NCI-H2081 treated with DMSO at 0.1 percent for 48 hours (cell line): ENCODE measurements at places on chromosomes 3 and 15.

DNA sequence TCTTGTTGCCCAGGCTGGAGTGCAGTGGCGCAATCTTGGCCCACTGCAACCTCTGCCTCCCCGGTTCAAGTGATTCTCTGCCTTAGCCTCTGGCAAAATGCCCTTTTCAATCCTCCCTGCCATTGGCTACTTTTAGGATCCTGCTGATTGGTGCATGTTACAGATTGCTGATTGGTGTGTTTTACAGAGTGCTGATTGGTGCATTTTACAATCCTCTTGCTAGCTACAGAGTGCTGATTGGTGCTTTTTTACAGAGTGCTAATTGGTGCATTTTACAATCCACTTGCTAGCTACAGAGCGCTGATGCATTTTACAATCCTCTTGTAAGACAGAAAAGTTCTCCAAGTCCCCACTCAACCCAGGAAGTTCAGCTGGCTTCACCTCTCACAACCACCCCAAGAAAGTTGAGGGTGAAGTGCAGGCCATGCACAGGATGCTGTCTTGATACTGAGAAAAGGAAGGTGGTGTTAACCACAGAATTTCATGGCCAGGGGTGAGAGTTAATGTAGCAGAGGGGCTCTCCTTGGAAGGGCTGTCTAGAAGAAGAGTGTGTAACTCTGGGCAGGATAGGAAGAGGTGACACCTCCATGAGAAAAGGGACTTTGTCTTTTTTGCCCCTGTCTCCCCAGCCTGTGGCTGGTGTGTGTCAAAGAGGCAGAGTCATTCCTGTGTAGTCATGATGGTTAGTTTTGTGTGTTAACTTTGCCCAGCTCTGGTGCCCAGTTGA, 145.9 kb downstream of the APBA2 start:
- no peak for DNase-seq

DNA sequence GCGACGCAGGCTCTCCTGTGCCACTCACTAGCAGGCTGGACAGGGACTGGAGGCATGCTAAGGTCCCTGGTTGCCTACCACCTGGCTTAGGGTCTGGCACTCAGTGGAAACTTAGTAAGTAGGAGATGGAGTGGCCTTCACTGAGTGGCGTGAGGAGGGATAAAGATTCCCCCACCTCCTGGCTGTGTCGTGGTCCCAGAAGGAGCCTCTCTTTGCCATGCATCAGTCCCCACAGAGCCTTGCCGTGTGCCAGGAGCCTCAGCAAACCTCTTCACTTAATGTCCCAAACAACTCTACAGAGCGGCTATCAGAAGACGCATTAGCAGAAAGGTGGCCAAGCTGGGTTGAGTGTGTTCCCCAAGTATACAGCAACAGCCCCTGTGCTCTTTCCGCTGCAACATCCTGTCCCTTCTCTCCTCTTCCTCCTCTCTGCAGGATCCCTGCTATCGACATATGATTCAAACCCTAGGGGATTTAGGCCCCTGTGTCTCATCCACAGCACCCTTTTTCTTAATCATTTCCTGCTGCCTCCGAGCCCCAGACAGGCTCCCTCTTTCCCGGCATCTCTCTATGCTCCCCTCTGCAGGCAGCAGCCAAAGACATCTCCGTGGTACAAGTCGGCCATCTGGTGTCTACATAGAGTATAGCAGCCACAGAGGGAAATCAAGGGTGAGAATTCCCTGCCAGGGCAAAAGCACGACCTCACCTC, 66.7 kb downstream of the SLC6A1 start:
- DNase-seq, result no peak

GRCh38 chr3:36697229-36698001, 66.9 kb downstream of the DCLK3 start:
- DNase-seq, result no peak

- no peak for DNase-seq
Measured at GRCh38 chr3:108940568-108941263, 13.0 kb downstream of the GUCA1C start.

- peak; percentile 96 for DNase-seq
Measured at GRCh38 chr3:116394365-116394764, 50.9 kb downstream of the LSAMP start.

- DNase-seq, result no peak
Measured at GRCh38 chr3:15361494-15362214, 29.3 kb upstream of the SH3BP5 start.

DNA sequence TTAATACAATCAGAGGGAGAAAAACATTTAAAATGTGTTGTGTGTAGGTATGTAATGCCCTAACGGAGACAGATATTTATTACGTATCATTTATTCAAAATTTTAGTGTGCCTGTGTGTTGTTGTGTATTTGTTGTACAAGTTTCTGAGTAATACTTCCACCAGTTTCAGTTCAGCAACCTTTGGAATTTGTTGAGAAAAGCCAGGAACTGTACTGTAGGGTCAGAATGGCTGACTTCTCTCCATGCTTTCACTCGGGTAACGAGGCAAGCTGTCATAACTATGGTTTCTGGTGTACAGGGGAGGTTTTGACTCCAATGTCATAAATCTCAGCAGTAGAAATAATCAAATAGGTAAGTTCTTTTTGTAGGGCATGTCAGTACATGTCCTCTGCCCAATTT, 23.8 kb upstream of the CNTN6 start:
- DNase-seq, result no peak

- no peak for DNase-seq
Measured at GRCh38 chr3:115251509-115251908, 104.4 kb upstream of the ZBTB20 start.

- DNase-seq, result no peak
Measured at GRCh38 chr3:50950591-50950990, 275.9 kb downstream of the DOCK3 start.

DNA sequence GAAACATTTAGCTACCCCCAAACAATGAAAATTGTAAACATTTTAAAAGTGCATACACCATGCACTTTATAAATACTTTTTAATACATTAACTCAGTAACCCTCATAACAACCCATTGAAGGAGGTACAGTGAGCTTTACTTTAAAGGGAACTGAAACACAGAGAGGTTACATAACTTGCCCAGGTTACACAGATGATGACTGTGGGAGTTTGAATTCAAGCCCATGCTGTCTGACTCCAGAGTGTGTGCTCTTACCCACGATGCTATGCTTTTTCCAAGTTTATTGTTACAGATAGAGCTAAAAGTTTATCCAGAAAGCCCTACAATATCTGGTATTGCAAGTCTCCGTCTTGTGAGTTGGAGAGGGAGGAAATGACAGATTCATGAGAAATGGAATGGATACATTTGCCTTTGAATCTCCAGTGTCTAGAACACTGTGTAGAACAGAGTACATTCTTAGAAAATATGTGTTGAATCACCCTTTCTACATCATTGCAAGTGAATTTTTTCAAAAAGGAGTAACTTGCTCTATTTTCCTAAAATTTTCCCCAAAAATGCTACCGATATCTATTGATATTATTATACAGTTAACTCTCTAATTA, 428.3 kb downstream of the NAALADL2 start:
- no peak for DNase-seq

- DNase-seq, result no peak
Measured at GRCh38 chr3:71873093-71873611, 88.2 kb upstream of the PROK2 start.

DNA sequence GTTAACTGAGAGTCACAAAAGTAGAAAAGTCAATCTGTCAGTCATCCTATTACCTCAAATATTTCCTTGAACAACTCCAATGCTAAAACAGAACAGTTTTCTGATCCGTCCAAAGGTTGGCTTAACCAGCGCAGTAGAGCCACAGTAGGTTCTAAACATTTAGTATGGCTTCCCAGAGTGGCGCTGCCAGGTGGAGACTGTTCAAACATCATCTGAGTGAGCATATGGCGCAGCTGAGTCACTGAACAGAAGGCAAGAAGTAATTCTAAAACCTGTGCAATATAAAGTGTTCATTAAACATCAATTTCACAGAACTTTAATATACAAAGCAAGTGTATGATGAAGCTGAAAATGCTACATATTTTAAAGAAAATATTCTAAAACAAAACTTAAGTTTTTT, 19.9 kb downstream of the CIP2A start:
- DNase-seq, result no peak

DNA sequence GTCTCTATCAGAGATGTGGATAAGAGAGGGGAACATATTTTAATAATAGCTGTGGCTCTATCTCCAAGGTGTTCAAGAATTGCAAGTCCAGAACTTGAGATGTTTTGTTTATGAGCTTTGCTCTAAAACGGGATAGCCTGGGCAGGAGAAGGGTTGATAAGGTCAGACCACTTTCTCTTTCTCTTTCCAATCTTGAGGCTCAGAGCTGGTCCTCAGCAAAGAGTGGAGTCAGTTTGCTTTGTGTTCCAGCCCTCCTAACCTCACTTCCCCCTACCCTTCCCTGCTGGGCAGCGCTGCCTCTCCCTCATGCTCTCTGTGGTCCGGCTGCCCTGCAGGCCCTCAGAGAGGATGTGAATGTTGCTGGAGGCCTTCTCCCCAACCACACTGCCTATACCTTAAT, 13.8 kb downstream of the KLHL6 start:
- no peak for DNase-seq

DNA sequence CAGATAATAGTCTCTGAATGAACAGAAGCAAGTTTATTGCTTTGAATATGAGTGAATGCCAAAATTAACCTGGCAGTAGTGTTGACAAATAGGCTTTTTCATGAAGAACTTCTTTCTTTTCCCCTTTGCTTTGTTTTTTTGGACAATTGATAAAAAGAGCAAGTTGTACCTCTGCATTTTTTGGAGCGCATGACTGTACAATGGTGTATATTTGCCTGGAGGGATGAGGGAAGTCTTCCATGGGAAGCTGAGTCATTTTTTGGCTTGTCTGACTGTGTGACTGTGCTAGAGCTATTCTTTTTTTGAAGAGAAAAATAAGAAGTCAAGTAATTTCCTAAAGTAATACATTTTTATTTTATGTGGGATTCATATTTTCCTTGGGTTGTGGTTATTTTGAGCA, 186.9 kb downstream of the KLHL25 start:
- no peak for DNase-seq

GRCh38 chr3:50591196-50591741, 20.3 kb downstream of the CISH start:
- DNase-seq, result no peak

DNA sequence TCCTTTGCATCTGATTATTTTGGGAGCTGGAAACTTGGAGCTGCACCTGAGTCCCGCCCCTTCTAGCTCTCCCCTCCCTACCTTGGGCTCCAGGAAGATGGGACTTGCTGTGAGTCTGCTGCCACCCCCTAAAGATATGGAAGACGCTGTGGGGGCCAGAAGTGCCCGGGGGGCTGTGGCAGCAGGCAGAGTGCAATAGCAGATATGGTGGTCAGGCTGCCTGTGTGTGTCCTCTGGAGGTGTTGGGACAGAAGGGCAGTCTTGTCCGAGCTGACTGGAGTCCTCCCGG, 485 bp downstream of the PAK6 start:
- DNase-seq, result no peak

DNA sequence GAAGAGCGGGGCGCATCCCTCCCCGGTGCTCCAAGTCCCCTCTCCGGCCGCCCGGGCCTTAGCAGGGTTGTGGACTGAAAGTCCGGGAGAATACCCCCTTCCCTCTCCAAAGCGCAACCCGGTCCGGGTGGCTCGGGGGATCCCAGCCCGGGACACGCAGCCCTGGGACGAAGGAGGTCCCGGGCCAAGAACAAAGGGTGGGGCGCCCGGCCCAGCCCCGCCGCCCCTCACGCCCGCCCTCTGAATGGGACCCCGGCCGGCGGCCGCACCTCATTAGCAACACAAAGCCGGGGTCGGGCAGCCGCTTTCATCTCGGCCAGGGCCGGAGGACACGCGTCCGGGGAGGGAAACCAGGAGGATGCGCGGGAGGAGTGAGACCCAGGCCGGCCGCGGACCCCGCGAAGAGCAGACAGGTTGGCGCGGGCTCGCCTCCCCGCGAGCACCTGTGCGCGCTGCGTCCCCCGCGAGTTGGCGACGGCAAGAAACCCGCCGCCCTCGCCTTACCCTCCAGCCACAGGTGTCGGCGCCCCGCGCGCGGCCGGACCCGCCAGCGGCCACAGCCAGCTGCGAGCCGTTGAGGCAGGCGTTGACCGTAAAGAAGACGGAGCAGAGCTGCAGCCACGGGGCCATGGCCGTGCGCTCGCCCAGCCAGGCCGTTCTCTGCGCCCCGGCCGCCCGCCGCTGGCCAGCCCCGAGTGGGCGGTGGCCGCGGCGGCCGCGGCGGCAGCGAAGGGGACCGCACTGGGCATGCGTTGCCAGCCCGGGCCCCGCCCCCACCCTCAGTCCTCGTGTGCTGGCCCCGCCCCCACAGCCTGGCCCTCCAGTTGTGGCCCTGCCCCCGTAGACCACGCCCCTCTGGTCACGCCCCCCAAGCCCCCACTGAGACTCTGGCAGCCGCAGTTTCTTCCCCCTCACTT, at the start of gene IL17RD:
Gene IL17RD (minus strand): TSS at position 697 of the 917 bp plus-strand sequence. CDS start 67 bp downstream, at position 630.
- DNase-seq, result no peak

- no peak for DNase-seq
Measured at GRCh38 chr3:99468918-99469317, 169.5 kb upstream of the COL8A1 start.

GRCh38 chr3:64184621-64185020, 40.6 kb downstream of the PRICKLE2 start:
- no peak for DNase-seq

GRCh38 chr3:16402451-16402850, 111.0 kb downstream of the RFTN1 start:
- no peak for DNase-seq

DNA sequence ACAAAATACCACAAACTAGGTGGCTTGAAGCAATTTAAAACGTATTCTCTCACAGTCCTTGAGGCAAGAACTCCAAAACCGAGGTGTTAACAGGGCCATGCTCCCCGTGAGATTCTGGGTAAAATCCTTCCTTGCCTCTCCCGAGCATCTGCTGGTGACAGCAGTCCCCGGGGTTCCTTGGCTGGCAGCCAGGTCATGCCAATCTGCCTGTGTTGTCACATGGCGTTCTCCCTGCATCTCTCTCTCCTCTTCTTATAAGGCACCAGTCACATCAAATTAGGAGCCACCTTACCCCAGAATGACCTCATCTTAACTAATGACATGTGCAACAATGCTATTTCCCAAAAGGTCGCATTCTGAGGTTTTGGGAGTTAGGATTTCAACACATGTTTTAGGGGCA, 26.3 kb upstream of the LRRN1 start:
- no peak for DNase-seq

DNA sequence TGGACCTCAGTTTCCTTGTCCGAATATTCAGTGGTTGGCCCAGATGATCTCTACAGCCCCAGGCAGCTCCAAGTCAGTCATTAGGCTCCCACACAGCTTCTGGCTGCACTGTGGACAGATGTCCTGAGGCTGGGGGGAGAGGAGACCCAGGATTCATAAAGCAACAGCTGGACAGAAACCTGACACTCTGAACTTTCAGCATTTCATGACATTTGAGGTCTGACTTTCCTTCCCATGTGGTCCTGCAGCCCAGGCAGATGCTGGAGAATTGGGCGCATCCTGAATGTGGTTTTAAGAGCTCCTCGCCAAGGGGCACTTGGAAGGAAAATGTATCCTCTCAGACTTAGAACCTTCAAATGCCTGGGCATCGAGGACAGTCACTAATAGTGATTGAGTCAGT, 307.6 kb upstream of the LRRFIP2 start:
- DNase-seq, result no peak
